NCI-H2081 (cell line): ENCODE measurements at places on chromosomes 3 and 15.

DNA sequence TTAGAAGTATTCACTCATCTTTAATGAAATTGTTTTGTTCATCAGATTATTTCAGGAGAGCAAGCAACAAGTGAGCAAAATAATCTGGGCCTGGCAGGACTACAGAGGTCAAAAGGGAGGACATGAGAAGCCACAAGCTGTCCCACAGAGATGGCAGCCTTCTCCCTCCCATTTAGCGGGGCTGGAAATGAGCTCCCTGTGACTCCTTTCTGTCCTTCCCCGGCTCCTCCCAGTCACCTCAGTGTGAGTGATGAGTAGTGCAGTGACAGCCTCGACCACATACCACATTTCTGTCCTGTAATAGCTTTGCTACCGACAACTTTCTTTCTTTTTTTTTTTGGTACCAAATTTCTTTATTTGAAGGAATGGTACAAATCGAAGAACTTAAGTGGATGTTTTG lies 38.0 kb downstream of the RAB7A start:
- no peak for DNase-seq

GRCh38 chr3:14620512-14620911 lies 31.1 kb upstream of the CCDC174 start:
- DNase-seq: no peak

DNA sequence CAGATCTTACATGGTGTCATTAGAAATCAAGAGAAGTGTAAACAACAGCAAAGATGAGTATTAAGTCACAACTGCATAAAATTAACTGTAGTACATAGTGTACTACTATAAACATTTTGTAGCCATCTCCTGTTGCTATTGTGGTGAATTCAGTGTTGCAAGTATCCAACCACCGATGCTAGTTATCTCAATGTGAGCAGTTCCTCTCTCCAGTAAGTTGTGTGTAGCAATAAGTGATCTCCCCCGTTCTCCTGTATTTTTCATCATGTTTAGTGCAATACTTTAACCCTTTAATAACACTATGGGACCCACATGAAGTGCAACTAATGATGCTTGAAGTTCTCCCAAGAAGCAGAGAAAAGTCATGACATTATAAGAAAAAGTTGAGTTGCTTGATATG lies 264.7 kb upstream of the KCNH8 start:
- no peak for DNase-seq

- DNase-seq: no peak
Observed at GRCh38 chr15:93150910-93151881, 62.2 kb upstream of the RGMA start.

- DNase-seq: no peak
Observed at GRCh38 chr15:39300451-39301153, 280.3 kb upstream of the THBS1 start.

- no peak for DNase-seq
Observed at GRCh38 chr3:101963902-101964362, 114.6 kb downstream of the NFKBIZ start.

DNA sequence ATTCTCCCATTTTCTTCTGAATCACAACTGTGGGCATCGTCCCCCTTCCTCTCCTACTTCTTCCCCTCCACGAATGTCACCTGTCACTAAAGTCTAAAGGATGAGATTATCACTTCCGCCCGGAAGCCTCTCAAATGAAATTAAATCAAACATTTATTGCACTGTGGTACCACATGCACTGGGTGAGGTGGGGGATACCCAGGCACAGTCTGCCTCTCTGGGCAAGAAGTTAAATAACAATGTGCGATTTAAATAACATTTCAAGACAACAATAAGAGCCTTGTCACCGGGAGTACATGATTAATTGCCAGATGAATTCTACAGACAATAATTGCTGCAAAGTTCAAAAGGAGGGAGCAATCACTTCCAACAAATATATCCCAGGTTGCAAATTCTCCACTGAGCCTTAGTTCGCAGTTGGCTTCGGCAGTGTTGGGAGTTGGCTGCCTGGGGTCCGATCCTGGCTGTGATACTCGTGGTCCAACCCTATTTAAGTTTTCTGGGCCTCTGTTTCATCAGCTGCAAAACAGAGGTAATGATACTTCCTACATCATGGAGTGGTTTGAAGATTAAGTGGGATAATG lies 77.7 kb downstream of the FOXP1 start:
- no peak for DNase-seq

GRCh38 chr3:56055546-56055945 lies 412.7 kb downstream of the ERC2 start:
- DNase-seq: no peak

- DNase-seq: no peak
Observed at GRCh38 chr3:165156757-165157420, 39.3 kb downstream of the SLITRK3 start.

DNA sequence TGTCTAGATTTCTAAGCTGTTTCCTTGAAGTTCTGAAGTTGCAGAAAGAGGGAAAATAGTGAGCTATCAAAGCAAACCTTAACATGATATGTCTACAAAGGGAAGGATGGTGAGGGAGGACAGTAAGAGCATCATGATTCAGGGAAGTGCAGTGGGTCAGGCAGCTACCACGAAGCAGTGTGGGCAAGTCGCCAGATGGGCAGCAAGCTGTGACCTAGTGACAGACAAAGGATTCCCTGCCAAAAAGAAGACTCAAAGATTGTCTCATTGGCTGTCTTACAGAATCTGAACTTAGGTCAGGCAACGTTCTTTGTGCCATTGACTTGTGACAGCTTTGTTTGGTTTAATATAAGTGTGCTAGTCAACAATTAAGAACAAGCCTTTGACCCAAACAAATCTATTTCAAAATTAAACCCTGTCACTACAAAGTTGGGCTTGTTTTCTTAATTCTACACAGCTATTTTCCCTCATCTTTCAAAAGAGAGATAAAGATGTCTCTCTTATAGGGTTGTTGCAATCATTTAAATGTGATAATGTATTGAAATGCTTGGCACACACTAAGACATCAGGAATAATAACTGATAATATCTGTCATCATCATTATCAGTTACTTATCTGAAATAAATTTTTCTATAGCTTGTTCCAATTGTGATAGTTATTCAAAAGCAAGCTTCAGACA lies 153.3 kb downstream of the ECT2 start:
- no peak for DNase-seq

DNA sequence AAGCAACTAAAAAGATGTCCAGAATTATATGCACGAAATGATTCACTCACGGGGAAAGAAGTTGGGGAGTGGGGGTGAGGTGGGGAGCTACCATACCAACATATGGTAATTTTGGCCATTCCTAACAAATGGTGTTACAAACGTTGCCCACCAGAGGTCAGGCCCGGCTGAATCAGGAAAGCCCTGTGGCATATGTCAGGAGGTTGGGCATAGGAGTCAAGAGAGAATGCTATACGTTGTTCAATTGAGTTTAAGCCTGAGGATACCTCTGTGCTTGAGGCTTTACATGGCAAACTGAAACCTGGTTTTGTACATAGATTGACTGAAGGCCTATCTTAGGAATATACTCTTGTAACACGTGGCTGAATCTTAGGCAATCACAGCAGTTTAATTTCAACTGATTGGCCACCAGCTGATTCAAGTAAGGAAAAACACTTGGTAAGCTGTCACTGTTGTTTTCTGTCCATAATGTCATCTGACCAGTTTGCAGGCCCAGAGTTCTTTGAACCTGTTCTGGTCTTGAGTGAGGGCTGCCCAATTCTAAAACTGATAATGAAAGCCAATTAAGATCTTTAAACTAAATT lies 23.4 kb upstream of the SLC2A2 start:
- DNase-seq: peak; percentile 35

GRCh38 chr15:86865920-86866319 lies 786.2 kb downstream of the AGBL1 start:
- DNase-seq: no peak

- no peak for DNase-seq
Observed at GRCh38 chr15:42359985-42360384, 684 bp downstream of the CAPN3 start.

DNA sequence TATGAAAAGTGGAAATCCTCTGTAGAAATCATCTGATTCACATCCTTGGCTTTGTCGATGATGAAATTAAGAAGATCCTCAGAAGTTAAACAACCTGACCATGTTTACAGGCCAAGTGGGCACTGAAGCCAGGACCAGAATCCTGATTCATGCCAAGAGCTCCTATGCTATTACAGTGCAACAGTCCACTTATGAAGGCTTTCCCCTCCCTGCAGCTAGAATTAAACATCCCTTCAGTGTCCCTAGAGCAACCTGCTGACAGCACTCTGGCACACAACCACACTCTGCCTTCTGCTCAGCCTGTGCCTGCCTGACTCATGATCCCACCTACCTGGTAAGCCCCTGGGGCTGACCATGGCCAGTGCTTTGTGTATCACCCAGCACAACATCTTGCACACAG lies 33.8 kb downstream of the TXNRD3 start:
- no peak for DNase-seq

DNA sequence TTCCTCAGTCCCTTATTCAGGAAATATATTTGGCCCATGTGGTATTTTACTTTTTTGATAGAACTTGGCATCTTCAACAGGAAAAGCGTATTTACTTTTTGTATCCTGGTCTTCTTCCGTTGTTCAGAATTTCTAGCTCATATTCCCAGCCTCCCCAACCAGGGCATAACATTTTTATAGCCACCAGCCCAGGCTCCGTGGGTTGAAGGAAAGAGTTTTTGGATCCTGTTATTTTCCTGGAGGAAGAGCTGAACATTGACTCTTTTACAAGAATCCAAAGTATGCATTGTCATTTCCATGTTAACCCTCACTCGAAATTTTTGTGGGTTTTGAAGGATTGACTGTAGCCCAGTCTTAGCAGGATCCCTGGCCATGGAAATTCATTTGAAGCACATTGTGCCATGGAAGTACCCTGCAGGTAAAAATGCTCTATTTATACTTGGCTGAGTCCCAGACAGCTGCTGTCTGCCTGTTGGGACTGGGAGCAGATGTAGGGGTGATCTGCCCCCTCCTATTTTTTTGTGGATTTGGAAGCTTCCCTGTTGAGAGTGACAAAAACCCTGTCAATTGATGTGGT lies 98.8 kb downstream of the AKAP13 start:
- DNase-seq: peak; percentile 89

DNA sequence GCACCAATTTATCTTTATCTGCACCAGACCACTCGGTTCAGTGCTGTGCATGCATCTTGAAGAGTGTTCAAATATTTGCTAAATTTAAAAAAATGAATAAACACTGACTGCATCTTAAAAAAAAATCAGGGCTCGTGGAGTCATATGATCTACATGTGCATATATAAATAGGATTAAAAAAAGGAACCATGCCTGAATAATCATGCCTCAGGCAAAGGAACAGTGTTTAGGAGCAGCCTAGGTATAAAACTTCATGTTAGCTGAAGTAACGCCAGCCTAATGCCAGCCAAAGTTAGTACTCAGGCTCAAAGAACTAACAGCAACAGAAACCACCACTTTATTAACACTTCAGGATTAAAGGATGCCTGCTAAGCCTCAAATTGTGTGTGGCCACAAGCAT lies 9.5 kb downstream of the ABCC5 start:
- no peak for DNase-seq

DNA sequence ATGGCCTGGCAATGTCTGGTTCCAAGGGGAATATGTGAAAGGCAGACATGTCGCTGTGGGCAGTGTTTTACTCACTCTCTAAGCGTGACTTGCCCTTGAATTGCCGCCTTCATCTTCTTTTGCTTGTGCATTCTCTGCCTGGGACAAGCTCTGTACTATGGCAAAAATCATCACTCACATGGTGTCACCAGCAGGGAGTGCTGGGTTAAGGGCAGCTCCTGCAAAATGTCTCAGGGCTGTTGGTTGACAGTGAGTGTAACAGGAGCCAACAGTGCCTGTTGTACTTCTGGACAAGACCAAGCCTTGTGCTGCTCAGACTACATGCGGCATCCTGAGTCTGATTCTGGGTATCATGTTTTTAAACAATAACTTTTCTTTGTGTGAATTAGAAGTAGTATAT lies 45.3 kb upstream of the KY start:
- no peak for DNase-seq

DNA sequence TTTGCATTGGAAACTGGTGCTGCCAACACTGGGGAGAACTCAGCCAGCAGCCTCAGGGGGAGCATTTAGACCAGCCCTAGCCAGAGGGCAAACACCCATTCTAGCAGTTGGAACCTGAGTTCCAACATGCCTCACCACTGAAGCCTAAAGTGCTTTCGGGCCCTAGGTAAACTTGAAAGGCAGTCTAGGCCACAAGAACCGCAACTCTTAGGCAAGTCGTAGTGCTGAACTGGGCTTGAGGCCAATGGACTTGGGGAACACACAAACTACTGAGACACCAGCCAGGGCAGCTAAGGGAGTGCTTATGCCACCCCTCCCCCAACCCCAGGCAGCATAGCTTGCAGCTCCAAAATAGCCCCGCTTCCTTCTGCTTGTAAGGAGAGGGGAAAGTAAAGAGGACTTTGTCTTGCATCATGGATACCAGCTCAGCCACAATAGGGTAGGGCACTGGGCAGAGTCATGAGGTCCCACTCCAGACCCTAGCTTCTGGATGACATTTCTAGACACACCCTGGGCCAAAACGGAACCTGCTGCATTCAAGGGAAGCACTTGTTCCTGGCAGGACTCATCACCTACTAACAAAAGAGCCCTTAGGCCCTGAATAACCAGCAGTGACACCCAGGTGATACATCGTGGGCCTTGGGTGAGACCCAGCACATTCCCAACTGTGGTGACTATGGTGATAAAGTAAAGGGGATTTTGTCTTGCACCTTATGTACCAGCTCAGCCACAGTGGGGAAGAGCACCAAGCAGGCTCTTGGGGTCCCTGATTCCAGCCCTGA lies 37.3 kb upstream of the TEX9 start:
- no peak for DNase-seq

DNA sequence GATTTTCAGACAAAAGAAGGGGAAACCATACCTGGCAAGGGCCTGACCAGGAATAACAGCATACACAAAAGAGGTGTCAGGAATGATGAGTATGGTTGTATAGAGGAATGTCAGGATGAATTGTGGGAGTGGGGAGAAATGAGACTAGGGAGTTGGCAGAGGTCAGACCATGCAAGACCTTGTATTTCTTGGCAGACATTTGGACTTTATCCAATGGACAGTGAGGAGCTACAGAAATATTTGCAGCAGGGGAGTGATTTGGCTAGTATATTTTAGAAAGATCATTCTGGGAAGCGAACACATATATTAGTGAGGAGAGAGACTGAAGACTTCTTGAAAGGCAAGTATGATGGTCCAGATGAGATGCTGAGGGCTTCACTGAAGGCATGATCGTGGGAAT lies 25.4 kb upstream of the ALPK3 start:
- DNase-seq: no peak

DNA sequence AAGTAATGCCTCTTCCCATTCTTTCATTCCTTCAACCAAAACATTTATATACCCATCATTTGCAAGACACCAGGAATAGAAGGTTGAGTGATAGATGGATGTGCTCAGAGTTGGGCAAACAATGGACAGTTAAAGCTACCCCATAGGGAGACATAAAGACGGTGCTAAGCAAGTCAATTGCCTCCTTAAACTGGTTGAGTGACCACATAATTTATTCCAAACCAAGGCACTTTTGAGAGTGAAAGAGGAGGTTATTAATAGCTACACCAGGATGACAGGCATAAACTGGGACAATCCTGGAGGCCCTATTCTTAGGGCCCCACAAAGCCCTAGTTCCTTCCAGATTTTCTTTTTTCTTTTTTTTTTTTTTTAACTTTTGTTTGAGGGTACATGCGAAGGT lies 21.4 kb upstream of the DYNC1LI1 start:
- DNase-seq: no peak

GRCh38 chr3:182816181-182816580 lies 22.9 kb downstream of the ATP11B start:
- no peak for DNase-seq

GRCh38 chr15:89149501-89150101 lies 61.3 kb downstream of the ABHD2 start:
- no peak for DNase-seq
